ENCODE measurements at places on chromosomes 5 and 9.

GRCh38 chr9:123302348-123303214, 34.2 kb upstream of the STRBP start:
- no peak for DNase-seq

DNA sequence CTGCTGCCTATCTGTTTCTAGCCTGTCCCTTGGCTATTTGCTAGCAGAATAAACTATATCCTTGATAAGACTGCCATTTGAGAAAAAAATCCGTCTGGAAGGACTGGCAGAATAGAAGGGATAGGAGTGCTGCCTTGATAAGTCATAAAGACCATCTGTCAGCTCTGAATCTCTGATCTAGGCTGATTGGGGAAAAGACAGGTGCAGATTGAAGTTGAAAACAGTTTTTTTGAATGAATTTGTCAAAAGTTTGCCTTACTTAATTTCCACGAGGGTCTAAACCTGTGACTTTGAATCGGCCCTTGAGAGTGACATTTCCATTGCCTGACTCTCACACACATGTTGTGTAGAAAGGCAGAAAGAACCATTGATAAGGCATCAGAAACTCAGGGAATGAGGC, 218.6 kb downstream of the MAN2A1 start:
- DNase-seq, result no peak

DNA sequence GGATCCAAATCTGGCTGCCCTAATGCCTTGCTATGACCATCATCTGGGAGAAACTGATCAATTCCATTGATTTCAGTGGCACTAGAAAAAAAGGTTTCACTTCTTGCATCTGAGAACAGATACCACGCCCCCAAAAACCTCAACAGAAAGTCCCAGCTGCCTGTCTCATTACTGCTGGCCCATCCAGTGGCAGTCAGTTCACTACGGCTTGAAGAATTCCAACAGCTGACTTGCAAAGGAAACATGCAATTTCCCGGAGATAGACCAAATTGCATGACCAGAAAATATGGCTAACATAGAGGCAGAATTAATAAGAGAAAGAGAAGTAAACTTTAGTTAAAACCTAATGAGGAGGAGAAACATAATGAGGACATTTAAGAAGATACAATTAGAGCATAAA, 48.6 kb downstream of the UGCG start:
- no peak for DNase-seq

DNA sequence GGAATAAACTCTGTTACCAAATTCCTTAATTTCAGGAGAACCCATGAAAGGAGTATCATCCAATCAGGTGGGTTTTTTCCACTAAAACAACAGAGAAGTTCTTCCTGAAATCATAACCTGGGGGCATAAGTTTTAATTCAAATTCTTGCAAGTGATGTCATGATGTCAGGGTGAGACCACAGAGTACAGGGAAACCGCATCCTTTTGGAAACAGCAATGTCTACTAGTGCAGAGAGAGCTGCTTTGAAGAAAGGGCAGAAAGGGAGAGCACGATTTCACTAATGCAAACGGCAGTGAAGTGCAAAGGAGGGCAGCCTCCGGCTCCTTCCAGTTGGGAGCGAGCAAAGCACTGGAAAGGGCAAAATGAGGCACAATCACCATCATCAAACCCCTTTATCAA, 20.6 kb upstream of the CMBL start:
- no peak for DNase-seq

GRCh38 chr9:89435071-89435823, 62.7 kb downstream of the SEMA4D start:
- DNase-seq, result no peak

GRCh38 chr9:87471746-87472145, 25.9 kb upstream of the DAPK1 start:
- no peak for DNase-seq

- DNase-seq, result no peak
Observed at GRCh38 chr9:5872511-5872910, 18.2 kb upstream of the MLANA start.

DNA sequence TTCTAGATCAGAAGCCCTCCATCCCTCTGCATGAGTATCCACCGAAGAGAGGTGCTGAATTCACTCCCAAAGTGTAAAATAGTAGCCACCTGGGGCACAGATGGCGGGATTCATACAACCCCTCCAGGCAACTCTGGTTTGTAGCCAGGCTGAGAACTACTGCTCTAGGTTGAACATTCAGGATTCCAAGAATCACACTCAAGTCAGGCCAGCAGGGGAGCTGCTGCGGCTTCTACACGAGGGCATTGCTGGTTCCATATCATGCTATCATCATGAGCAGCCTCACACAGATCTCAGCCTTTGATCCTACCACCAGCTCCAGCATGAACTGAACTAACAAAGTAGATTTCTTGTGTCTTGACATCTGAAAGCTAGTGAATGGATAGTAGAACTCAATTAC, 367.9 kb downstream of the DIRAS2 start:
- no peak for DNase-seq

Measured in activated T-helper 1 cell treated with Interleukin-2 at 50 U/mL for 16 hours (primary cell).